CD4-positive, alpha-beta T cell treated with Interleukin-15 for 1 hour (primary cell): ENCODE measurements at places on chromosomes 2 and 18.

DNA sequence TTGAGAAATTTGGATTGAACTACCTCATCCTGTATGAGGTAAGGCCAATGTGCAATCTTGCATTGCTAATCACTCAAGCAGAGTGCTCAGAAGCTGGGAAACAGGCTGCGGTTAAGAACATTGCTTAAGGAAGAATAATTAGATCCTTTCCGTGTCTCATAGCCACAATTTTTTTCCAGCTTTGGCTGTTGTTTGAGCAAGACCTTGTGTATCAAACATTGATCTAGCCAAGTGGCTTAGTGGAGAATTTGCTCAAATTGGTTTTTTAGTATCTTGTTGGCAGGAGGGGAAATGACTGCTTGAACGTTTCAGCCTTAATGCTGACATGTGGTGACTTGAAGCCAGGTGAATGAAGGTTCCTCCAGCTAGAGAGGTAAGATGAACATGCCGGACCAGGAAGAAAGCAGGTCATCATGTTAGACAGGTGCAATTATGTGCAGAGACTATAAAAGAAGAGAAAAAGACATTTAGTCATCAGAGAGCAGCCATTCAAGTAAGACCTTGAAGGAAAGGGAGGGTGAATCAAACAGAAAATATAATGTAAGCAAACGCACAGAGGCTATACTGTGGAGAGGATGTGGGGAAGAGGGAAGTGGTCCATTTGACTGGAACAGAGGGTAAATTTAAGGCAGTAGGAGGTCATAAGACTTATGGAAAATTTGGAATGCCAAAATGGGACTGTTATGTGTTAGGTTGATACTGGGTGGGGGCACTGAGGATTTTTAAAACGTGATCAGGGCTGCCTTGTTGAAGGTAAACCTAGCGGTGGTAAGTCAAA, 98.9 kb upstream of the CYP1B1 start:
- DNase-seq = no peak

- no peak for DNase-seq
These were observed 119.6 kb downstream of the MCFD2 start for GRCh38 chr2:46796031-46796430.

- DNase-seq = peak; percentile 58
These were observed 11.9 kb upstream of the CRYGA start for GRCh38 chr2:208175069-208175839.

- no peak for DNase-seq
These were observed 25.4 kb downstream of the USP14 start for GRCh38 chr18:183769-184168.

DNA sequence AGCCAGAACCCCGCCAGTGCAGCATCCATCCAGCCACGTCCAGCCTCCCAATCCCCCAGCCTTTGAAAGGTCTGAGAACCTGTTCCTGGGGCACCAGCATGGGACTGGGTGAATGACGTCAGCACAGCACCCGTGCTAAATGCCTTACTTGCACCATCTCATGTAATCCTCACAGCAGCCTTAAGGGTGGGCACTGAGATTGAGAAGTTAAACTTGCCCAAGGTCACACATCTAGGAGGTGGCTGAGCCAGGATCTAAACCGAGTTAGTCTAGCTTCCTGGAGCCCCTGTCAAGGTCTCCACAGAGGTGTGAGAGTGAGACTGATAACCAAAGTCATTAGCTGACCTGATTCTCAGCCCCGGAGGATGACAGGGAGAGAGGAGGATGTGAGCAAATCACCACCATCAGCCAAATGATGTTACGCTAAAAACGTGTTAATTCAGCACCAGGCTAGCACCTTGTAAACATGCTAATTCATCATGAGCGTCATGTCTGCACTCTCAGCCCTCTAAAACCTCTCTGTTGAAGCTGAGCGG, 4.6 kb downstream of the CD8A start:
- peak; percentile 78 for DNase-seq

GRCh38 chr2:83055376-83056010, 1403.6 kb downstream of the SUCLG1 start:
- DNase-seq = no peak

GRCh38 chr2:127615511-127616166, 30.3 kb upstream of the GPR17 start:
- DNase-seq = no peak

DNA sequence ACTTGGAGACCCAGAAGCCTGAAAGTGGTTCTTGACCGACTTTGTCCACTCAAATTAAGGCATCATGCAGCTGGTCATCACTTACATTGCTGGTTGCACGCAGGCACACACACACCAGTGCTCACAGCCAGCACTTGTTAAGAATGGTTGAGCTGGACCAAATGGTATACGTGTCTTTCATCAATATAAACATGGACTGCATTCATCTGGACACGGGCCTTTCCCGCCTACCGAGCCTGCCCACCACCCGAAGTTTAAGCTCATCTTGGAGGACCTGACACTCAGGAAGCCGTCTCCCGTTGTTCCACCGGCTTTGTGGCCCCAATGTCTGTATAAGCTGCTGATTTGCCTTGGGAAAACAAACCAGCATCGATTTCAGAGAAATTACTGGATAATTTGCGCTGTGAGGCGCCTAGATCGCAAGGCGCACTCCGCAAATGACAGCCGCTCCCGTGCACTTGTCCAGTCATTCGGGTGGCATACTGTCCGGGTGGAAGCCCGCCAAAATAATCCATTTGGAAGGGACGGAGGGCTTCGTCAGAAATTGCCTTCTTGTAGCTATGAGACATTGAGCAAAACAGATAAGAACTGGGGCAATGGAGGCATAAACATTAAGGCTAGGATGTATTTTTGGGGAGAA, 40.1 kb upstream of the AKAIN1 start:
- DNase-seq = no peak

GRCh38 chr2:208407667-208408066, 1.1 kb downstream of the PTH2R start:
- no peak for DNase-seq

DNA sequence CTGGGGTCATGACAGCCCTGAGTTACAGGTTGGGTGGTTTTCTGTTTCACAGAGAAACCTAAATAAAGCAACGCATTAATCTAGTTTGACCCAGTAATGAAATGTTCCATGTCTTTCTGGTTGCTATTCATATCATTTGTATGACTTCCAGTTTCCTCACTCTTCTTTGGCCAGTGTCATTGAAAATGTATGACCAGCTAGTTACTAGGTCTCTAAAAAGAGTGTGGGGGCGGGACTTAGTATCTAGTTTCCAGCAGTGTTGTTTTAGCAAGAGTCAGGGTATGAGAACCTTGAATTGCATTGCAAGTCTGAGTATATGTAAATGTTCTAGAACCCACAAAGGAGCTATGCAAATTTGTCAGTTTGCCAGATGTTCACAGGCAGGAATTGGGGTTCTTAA, 47.7 kb downstream of the SLC9A2 start:
- DNase-seq = no peak

DNA sequence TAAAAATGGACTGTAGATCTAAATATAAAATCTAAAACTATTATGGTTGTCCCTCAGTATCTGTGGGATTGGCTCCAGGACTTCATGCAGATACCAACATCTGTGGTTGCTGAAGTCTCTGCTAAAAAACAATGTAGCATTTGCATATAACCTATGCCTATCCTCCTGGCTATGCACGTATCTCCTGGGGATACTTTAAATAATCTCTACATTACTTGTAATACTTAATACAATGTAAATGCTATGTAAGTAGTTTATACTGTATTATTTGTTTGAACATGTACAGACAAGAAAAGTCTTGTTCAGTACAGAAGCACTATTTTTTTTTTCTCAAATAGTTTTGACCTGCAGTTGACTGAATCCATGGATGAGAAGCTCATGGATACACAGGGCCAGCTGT, 134.9 kb downstream of the ZAP70 start:
- DNase-seq = no peak

DNA sequence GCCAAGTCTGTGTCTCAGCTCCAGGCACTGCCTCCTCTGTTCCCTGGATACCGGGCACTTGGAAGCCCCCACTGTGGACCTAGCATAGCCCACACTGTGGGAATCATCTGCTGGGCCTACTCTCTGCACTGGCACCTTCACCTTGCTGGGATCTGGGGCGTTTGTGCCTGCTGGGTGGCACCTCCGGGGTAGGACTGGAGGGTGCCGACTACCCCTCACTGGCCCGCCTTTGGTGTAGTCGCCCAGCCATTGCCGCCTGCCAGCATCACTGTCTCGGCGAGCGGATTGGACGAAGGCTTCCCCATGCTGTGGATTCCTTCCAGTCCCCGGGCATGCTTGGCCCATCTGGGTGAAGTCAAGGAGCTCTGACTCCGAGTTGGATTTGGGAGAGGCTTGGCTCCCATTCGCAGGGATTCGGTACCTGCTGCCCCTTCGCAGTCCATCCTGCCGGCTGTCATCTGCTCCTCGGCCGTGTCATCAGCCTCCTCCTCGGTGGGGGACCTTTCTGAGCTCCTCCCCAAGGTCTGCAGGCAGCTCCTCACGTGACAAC, 180.6 kb upstream of the HDAC4 start:
- no peak for DNase-seq

DNA sequence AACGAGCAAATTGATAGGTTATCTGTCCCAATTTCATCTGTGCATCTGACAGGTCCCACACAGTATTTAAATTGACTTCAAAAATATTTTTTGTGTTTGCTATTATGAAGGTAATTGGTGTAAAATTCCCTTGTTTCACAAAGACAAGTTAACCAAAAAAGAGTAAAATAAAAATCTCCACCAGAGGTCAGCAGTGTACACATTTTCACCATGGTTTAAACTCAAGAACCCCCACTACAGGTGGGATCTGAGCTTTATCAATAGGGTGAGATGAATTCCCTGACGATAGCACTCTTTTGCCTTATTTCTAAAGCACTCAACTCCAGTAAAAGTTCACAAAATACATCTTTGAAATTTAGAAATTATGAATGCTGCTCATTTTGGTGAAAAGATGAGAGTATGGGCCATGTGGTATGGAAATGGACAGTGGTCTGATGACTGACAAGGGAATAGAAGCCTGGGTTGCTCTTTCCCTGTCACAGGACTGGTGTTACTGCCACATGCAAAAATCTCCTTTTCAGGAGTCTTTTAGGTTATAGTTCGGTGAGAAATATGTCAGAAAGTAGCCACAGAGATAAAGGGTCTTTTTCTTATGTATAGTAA, 68.0 kb downstream of the SERPINB8 start:
- DNase-seq = no peak

GRCh38 chr18:56992777-56993176, 154.1 kb upstream of the BOD1L2 start:
- no peak for DNase-seq

DNA sequence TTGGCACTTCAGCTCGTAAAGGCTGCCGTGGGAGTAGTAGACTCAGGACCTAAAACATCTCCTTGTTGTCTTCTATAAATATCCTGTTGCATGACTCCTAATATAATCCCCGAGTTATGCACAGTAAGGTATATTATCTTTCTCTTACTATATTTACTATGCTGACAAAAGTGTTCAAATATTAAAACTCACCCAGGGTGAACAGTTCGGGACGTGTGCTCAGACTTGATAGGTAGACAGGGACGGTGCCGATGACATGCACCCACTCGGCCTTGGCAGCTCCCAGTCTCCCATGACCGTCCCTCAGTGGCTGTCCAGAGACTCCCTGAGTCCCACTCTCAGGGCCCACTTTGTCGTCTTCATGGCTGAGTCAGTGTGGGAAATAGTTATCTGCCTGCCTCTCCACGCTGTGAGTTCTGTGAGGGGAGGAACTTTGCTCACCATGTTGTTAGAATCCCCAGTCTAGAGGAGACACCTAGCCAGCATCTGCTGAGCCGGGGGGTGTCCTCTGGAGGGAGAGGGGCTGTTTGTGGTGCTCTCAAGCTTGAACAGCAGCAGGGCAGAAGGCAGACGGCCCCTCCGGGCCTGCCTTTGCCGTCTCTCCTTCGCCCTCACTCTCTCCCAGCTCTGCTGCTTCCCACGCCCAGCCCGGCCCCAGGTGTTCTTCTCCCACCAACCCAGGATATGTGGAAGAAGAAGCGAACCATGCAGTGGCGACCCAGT, 75.0 kb downstream of the DGKD start:
- no peak for DNase-seq

DNA sequence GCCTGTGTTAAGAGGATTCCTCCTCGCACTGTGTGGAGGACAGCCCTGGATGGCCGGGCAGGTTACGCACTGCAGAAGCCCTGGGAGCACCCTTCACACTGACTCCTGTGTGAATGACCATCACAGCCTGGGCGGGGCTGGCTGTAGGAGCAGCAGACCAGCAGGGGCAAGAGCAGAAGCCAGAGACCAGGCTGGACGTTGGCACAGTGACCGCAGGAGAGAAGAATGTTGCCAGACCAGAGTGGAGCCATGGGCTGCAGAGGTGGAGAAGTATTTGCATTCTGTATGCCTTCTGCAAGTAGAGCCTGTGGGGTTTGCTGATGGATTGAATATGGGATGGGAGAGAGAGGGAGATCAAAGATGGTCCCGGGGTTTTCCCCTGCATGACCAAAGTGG, 23.1 kb downstream of the LRRFIP1 start:
- no peak for DNase-seq

- DNase-seq = no peak
These were observed 321.5 kb downstream of the FBXO15 start for GRCh38 chr18:73826098-73826497.

DNA sequence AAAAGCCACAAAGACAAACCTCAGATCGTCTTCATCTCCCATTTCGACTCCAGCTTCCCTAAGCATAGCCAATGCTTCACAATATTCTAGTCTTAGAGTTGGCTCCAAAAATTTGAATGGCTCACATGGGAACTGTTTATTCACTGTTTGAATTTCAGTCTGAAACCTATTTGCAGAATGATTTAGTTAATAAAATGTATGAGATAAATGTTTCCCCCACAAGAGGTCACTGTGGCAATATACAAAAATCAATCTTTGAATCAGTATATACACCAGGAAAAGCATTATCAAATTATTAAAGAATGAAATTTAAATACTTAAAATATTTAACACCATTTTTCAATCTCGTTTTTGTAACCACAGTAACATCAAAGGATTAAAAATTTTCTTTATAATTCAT, 40.0 kb upstream of the MCM6 start:
- no peak for DNase-seq

GRCh38 chr2:32118055-32118454, 47.6 kb upstream of the SLC30A6 start:
- DNase-seq = no peak

DNA sequence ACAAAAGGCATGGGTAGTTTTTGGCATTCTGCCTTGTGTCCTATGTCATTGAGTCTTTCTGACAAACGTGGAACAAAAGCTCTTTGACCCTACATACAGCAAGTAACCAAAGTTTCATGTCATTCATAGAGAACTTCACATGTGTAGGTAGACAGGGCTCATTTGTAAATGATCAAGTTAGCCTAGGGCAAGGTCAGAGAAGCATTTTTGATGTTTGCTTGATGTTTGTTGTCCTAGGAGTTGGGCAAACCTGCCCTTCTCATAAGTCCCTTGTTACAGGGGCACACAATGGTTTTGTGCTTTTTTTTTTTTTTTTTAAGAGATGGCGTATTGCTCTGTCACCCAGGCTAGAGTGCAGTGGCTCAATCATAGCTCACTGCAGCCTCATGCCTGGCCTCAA, 83.3 kb upstream of the FAM136A start:
- DNase-seq = no peak

GRCh38 chr2:205706769-205707381, 24.6 kb downstream of the NRP2 start:
- peak; percentile 75 for DNase-seq

- DNase-seq = no peak
These were observed 408.6 kb downstream of the MTX2 start for GRCh38 chr2:176677746-176678265.

- DNase-seq = no peak
These were observed 1352.9 kb upstream of the CHAC2 start for GRCh38 chr2:52414561-52415295.

- DNase-seq = no peak
These were observed 44.4 kb upstream of the LRRTM4 start for GRCh38 chr2:77566582-77566981.
